ENCODE measurements at places on chromosomes 11 and 22. TPM values are rescaled to one million over a fixed set of nuclear protein-coding genes. Genes with fewer than 3 reads are reported as not detected.

LINC01488 gene
- total RNA-seq: not detected

NCAM1 gene
- 1.4 TPM for total RNA-seq

TMPRSS6 gene
- total RNA-seq: not detected

ELFN2 gene
- 0.13 TPM for total RNA-seq

FAM111A gene
- total RNA-seq: 49.5 TPM

MYOD1 gene
- not detected for total RNA-seq

SCARF2 gene
- 19.0 TPM for total RNA-seq

HSPA8 gene
- 2,219 TPM for total RNA-seq

PVALB gene
- not detected for total RNA-seq

H19 gene
- 29.9 TPM for total RNA-seq

TTC17 gene
- total RNA-seq: 91.1 TPM

DDI1 gene
- total RNA-seq: not detected

KCNQ1 gene
- not detected for total RNA-seq

TRIM22 gene
- total RNA-seq: 39.1 TPM

CDC45 gene
- total RNA-seq: 4.8 TPM

TUT1 gene
- 6.8 TPM for total RNA-seq

DMC1 gene
- 10.3 TPM for total RNA-seq

KDELR3 gene
- total RNA-seq: 172 TPM

MYBPC3 gene
- total RNA-seq: not detected

MRGPRE gene
- 0.78 TPM for total RNA-seq

MOV10L1 gene
- total RNA-seq: 0.43 TPM
